ENCODE measurements at places on chromosomes 7 and 10. TPM values are rescaled to one million over a fixed set of nuclear protein-coding genes. Genes with fewer than 3 reads are reported as not detected.
A peak's percentile ranks its signal among the peaks of the same experiment; 100 is the strongest.

The CCDC186 gene
- 17.9 TPM for total RNA-seq

The MCM10 gene
- total RNA-seq, result 1.3 TPM

The TUBB8 gene
- total RNA-seq, result not detected

The HTR5A gene
- not detected for total RNA-seq

The BTBD16 gene
- total RNA-seq, result 0.37 TPM

The SDK1 gene
- total RNA-seq, result 2.0 TPM

The ACTR3C gene
- 4.9 TPM for total RNA-seq

The CPA1 gene
- total RNA-seq, result 0.29 TPM

The IKZF1 gene
- total RNA-seq, result 9.2 TPM

The TAC1 gene
- not detected for total RNA-seq

The FBXW4 gene
- 99.0 TPM for total RNA-seq

The HOXA6 gene
- not detected for total RNA-seq

The STEAP2 gene
- 22.0 TPM for total RNA-seq

The PRXL2A gene
- 120 TPM for total RNA-seq

DNA sequence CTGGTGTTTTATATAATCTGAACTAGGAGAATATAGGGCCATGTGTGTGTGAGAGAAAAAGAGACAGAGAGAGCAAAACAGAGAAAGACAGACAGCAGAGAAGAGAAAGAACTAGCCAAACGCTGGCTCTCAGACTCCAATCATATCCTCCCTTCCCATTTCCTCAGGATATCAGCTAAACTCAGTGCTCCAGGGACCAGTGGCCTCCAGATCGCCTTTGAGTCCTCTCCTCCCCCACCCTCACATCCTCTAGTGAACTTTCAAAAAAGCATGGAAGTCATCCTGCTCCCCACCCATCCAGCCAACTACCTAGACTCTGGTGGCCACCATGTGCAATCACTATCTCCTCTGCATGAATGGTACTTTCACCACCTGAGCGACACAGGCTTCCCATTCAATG, 386.1 kb upstream of the NPVF start:
- no peak for DNase-seq

DNA sequence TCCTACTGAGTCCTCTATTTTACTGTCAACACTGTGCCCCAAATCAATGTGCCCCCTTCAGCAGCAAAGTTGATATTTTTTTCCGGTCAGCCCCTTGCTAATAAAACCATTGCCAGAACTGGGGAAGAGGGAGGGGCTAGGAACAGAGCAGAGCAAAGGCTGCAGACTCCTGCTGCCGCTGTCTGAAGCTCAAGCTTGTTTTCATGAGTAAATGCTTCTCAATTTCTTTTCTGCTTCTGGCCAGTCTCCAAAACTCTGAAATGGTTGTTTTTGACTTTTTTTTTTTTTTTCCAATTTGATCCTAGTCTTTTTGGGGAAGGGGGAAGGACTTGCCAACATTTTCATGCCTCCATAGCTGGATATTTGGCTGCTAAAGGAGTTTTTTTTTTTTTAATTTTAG, 26.7 kb upstream of the PROSER2 start:
- no peak for DNase-seq

DNA sequence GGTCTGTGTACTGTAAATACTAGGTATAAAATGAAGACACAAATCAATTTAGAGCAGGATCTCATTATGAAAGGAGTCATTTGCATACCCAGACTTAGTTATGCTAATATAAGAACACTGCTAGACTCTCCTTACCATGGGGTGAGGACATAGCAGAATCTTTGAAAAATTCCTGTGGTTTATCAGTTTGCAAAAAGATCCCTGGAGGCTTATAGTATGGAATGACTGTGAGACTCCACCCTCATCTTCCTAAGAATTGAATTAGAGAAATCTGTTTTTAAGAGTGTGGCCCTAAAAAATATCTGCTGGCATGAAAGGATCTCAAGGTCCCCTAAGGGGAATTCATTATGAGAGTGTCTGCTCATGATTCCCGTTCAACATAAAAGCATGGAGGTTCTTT, 63.2 kb downstream of the WNT2 start:
- no peak for DNase-seq

- DNase-seq, result no peak
These were observed 39.3 kb upstream of the ABCB5 start for GRCh38 chr7:20576166-20576660.

- DNase-seq, result no peak
These were observed 71.2 kb downstream of the TRRAP start for GRCh38 chr7:98949336-98950044.

DNA sequence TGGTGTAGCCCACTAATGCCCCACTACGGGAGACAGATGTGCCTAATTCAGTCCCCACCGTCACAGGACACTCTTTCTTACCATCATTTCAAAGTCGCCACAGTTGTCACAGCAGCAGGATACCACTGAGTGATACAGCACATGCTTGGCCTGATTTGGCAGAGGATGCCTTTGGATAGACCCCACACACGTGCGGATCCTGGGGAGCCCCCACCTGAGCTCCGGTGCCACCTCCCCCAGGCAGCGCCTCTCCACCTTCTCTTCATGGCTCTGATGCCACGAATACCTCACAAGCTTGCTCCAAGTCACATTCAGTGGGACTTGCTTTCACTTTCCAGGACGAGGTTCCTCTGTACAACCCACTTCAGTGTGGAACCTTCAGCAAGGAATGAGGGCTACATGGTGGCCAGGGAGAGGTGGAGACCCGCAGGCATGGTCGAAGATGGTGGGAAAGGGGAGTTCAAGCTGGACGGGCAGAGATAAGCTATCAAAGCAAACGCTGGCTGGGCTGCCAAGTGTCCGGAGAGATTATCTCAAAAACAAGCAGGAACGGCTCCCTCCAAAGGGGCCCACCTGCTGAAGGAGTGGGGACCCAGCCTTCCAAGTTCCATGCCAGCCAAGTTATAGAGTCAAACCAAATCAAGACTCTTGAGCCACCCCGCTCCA, 107.4 kb downstream of the ZRANB1 start:
- no peak for DNase-seq

- DNase-seq, result no peak
These were observed 59.9 kb downstream of the PON1 start for GRCh38 chr7:95264363-95264891.

- DNase-seq, result no peak
These were observed 21.1 kb downstream of the SMURF1 start for GRCh38 chr7:99122762-99123161.

DNA sequence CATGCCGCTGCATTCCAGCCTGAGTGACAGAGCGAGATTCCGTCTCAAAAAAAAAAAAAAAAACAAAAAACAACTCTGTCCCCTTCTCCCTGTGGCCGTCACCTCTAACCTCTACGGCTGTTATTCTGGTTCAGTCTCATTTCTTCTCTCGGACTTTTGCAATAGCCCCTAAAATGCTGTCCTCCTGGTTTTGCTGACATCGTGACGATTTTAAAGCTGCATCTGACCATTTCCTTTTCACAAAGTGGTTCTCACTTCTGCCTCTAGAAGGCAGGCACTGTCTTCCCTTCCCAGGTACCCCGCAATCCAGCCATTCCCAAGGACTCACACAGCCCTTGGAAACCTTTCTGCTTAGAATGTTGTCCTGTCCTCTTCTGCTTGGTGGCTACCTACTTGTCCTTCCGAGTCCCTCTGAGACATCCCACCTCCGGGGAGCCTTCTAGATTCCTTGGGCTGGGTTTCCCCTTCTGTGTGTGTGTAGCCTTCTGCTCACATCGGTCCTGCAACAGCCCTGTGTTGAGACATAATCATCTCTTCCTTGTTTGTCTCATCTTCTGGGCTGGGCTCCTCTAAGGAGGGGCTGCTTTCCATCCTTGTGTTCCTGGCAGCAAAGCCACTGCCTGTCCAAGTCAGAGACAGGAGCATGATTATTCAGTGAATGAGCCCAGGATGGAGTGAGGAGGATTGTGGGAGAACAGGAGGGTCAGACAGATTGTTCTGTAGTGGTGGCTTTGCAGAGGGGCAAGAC, 83.1 kb downstream of the GRK5 start:
- no peak for DNase-seq

GRCh38 chr7:134619627-134620331, 26.9 kb upstream of the BPGM start:
- DNase-seq, result no peak

DNA sequence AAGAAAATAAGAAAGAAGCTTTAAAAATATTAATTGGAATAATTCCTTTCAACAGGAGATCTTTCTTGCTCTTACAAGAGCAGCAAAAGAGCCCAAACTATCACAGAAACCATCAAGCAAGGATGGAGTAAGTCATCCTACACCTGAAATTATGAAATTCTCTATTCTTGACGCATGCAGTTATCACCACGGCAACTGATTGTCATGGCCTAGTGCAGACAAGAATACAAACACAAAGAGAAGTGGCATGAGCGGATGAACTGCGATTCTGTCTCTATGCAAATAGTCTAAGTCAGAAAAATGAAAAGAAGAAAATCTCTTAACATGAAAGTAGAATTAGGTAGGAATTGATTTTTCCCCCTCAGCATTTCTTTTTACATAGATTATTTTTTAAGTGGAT, 54.8 kb upstream of the SLC35B4 start:
- no peak for DNase-seq

GRCh38 chr7:35492451-35493175, 202.3 kb downstream of the HERPUD2 start:
- no peak for DNase-seq

GRCh38 chr10:111784436-111784835, 399.1 kb downstream of the GPAM start:
- no peak for DNase-seq

GRCh38 chr10:121734589-121735045, 136.4 kb upstream of the FGFR2 start:
- DNase-seq, result no peak

- DNase-seq, result peak; percentile 56
These were observed 141.4 kb upstream of the PRKCQ start for GRCh38 chr10:6721480-6721879.

DNA sequence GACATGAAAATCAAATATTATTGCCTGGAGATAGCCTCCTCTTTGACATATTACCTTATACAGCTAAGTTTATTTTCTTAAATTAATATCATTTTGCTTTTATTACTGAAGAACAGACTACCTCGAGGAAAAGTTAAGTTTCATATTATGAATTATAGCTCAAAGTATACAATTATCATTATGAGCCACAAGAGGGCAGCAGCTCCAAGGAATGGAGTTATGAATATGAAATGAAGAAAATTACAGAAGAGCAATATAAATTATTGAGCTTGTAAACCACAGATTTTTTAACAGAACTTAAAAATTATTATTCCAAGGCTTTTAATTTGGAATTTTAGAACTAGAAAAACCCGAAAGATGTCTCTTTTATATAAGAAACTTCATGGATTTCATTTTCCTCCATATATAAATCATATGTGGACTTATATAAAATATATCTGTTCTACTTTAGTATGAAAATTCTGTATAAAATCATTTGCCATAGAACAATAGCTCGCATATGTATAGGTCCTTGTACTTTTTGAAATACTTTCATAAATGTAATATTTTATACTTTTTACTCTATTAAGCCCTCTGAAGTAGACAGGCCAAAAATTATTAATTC, 40.1 kb downstream of the IQUB start:
- no peak for DNase-seq
